ENCODE measurements at places on chromosomes 11 and 22. TPM values are rescaled to one million over a fixed set of nuclear protein-coding genes. Genes with fewer than 3 reads are reported as not detected.

DNA sequence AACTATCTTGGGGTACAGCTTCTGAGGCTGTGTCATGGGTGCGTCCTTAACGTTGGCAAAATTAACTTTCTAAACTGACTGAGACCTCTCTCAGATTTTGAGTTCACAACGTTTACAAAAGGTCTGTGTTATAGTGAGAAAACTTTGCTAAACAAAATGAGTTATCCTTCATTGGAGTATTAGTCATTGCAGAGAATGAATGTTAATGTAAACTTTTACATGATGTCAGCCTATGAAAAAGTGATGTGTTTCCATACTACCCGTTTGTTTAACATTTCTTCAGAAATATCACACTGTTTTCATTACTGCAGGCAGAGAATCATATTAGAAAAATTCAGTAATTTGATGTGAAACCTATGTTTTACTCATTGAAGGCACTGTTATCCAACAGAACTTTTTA is 32.1 kb downstream of the HSD17B12 start:
- no peak overlapping the region for H3K4me3 ChIP-seq
- no peak for DNase-seq
- H3K27me3 ChIP-seq, result no peaks in the 10 kb centered on the region
- H3K27ac ChIP-seq, result peak overlapping the region; percentile 44
- H3K36me3 ChIP-seq, result peaks cover 17% of the 10 kb centered on the region

ELFN2 gene
- 0.08 TPM for total RNA-seq

- H3K36me3 ChIP-seq, result no peaks in the 10 kb centered on the region
- H3K4me1 ChIP-seq, result no peaks in the 10 kb centered on the region
- no peak for DNase-seq
- no peak overlapping the region for H3K27ac ChIP-seq
- no peaks in the 10 kb centered on the region for H3K27me3 ChIP-seq
These were observed 453.6 kb downstream of the MN1 start for GRCh38 chr22:27347951-27348350.

- no peak for DNase-seq
- no peak overlapping the region for H3K27ac ChIP-seq
- no peak overlapping the region for H3K4me3 ChIP-seq
- H3K27me3 ChIP-seq, result peaks cover 4% of the 10 kb centered on the region
- no peaks in the 10 kb centered on the region for H3K36me3 ChIP-seq
These were observed 18.0 kb downstream of the A4GALT start for GRCh38 chr22:42702675-42703074.
